ENCODE measurements at places on chromosomes 5 and 9. TPM values are rescaled to one million over a fixed set of nuclear protein-coding genes. Genes with fewer than 3 reads are reported as not detected.

The TAS2R1 gene
- 0.45 TPM for total RNA-seq

The BRINP1 gene
- total RNA-seq, result 35.4 TPM

The KIF24 gene
- 5.9 TPM for total RNA-seq

The CD274 gene
- total RNA-seq, result 0.54 TPM

The ORM2 gene
- not detected for total RNA-seq

The NR5A1 gene
- total RNA-seq, result not detected

The C7 gene
- 25.1 TPM for total RNA-seq

The PCDH1 gene
- 27.4 TPM for total RNA-seq

The CMYA5 gene
- 3.2 TPM for total RNA-seq

The ZFP62 gene
- total RNA-seq, result 42.8 TPM

The KCNV2 gene
- not detected for total RNA-seq

The ORM1 gene
- total RNA-seq, result not detected

The CCDC171 gene
- 19.7 TPM for total RNA-seq

The MAMDC4 gene
- total RNA-seq, result 6.0 TPM

The ZDHHC12 gene
- total RNA-seq, result 1.7 TPM

The PRDM9 gene
- total RNA-seq, result not detected

The ANKDD1B gene
- 3.0 TPM for total RNA-seq

The HTR4 gene
- 0.54 TPM for total RNA-seq

The PCDHGA1 gene
- total RNA-seq, result 5.2 TPM

The S1PR3 gene
- total RNA-seq, result 13.2 TPM

The NEUROG1 gene
- total RNA-seq, result 2.6 TPM

The PCDHA1 gene
- total RNA-seq, result 7.5 TPM

The ZNF169 gene
- 9.8 TPM for total RNA-seq

The SHB gene
- total RNA-seq, result 12.2 TPM

The KIF27 gene
- 13.3 TPM for total RNA-seq

The ARID3C gene
- 0.45 TPM for total RNA-seq

The BTNL3 gene
- total RNA-seq, result 0.09 TPM

The INSL6 gene
- not detected for total RNA-seq

The CD74 gene
- 11.3 TPM for total RNA-seq

The C1QTNF2 gene
- 2.3 TPM for total RNA-seq

The MLANA gene
- not detected for total RNA-seq

The MYO10 gene
- total RNA-seq, result 21.7 TPM

The PCAT7 gene
- total RNA-seq, result not detected

The CCNJL gene
- total RNA-seq, result 7.4 TPM

The TLX3 gene
- 5.2 TPM for total RNA-seq

The CFAP157 gene
- 0.27 TPM for total RNA-seq

The SIT1 gene
- total RNA-seq, result not detected

The MZB1 gene
- 0.18 TPM for total RNA-seq

The PTCH1 gene
- 60.2 TPM for total RNA-seq

The SHC3 gene
- 28.3 TPM for total RNA-seq

The CCL27 gene
- total RNA-seq, result not detected

The ZBTB43 gene
- 15.1 TPM for total RNA-seq

The SV2C gene
- 9.3 TPM for total RNA-seq
